ENCODE measurements at places on chromosomes 6 and 20.

DNA sequence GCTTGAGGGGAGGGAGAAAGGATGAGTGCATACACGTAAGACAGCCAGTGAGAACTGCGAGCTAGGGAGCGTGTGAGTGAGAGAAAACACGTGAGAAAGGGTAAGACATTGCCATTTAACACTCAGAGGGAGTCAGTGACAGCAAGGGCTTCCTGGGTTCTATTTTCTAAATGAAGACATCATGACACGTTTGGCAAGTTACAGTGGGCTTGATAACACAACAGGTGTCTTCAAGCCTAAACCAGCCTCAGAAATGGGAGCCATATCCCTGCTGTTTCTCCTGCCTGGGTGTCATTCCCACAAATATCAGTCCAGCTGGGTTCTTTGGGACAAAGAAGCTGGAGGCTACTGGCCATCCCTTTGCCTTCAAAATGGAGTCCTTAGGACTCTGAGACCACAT, 16.9 kb upstream of the MOCS1 start:
- no peak for DNase-seq

GRCh38 chr6:71012866-71013469, 56.1 kb upstream of the B3GAT2 start:
- DNase-seq: peak; percentile 34

DNA sequence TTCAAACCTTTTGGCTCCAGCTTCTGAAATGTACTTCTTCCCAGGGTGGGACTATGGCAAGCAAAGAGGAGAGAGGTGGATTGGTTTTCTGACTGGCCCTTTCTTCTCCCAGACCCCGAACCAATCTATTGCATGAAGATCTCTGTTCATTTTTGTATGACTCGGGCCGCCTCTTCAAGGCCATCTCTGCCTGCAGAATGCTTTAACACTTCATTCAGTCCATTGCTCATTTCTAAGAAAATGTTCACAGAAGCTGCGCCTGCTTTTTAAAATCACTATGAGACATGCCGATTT, 1.6 kb downstream of the VGLL2 start:
- DNase-seq: no peak

DNA sequence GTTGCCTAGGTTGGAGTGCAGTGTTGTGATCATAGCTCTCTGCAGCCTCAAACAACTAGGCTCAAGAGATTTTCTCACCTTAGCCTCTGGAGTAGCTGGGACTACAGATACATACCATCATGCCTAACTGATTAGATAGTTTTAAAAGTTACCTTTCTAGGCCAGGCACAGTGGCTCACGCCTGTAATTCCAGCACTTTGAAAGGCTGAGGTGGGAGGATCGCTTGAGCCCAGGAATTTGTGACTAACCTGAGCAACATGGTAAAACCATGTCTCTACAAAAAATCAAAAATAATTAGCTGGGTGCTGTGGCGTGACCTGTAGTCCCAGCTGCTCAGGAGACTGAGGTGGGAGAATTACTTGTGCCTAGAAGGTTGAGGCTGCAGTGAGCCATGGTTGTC, 41.2 kb downstream of the SLC17A5 start:
- no peak for DNase-seq

DNA sequence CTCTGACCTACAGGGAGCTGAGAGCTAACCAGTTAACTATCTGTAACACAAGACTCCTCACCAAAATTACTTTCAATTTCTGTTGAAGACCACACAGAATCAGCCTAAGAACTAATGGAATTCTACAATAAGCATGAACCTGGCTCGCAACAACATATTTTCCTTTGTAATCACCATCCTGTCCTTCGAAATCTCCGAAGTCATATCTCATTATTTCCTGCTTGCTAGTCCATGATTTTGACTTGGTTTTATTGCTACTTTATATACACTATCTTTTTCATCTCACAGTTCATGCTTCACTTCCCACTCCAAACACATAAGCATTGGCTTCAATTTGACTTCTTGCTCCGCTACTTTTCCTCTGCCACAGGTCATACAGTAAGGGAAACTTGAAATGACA, 405.8 kb upstream of the FKBP1C start:
- no peak for DNase-seq

- no peak for DNase-seq
Measured at GRCh38 chr6:158198461-158198860, 30.3 kb downstream of the GTF2H5 start.

- DNase-seq: no peak
Measured at GRCh38 chr6:101826269-101826668, 432.8 kb downstream of the GRIK2 start.

- DNase-seq: peak; percentile 53
Measured at GRCh38 chr6:35049900-35050756, 91.0 kb downstream of the TCP11 start.

DNA sequence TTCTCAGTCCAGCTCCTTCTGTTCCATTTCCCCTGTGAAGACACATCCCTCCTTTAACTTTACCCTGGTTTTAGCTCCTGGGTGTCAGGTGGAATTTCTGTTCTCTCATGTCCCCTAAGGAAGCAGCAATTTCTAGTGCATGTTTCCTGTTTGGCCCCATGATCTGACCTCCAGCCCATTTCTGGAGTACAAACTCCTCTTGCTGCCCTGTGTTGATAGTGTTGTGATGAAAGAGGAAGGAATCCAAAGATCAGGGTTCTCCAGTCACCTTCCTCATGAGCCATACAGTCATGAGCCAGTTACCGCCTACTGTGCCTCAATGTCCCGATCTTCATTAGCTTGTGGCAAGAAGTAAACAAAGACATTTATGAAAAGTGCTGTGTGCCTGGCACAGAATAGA, 97.4 kb downstream of the PHACTR1 start:
- DNase-seq: no peak

GRCh38 chr20:49149281-49150045, 38.7 kb downstream of the STAU1 start:
- no peak for DNase-seq

Data from nucleus accumbens (tissue), 56 donors.